ENCODE measurements at places on chromosomes 1 and 21.

DNA sequence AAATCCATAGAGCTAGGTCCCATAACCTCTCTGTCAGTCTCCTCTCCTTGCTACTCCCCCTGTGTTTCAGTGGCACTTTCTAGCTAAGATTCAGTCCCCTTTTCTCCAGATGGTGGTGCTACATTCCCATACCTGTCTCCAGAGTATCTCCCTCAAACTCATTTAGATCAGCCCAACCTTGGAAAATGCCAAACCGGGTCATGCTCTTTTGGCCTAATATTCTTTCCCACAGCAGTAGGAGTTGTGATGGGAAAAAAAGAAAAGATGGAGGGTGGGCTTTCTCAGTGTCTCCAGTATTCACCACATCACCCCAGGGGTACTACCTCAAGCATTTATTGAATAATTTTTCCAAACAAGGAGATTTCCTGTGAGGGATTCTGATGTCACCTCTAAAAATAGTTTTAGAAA is 3.2 kb upstream of the RXFP4 start:
- H3K27ac ChIP-seq = peak overlapping the region; percentile 1
- H3K4me3 ChIP-seq = no peak overlapping the region
- DNase-seq = no peak
- no peaks in the 10 kb centered on the region for H3K27me3 ChIP-seq

- no peak overlapping the region for H3K4me3 ChIP-seq
- no peaks in the 10 kb centered on the region for H3K36me3 ChIP-seq
- H3K27me3 ChIP-seq = no peaks in the 10 kb centered on the region
These were observed 96.4 kb downstream of the SYF2 start for GRCh38 chr1:25135909-25136308.

DNA sequence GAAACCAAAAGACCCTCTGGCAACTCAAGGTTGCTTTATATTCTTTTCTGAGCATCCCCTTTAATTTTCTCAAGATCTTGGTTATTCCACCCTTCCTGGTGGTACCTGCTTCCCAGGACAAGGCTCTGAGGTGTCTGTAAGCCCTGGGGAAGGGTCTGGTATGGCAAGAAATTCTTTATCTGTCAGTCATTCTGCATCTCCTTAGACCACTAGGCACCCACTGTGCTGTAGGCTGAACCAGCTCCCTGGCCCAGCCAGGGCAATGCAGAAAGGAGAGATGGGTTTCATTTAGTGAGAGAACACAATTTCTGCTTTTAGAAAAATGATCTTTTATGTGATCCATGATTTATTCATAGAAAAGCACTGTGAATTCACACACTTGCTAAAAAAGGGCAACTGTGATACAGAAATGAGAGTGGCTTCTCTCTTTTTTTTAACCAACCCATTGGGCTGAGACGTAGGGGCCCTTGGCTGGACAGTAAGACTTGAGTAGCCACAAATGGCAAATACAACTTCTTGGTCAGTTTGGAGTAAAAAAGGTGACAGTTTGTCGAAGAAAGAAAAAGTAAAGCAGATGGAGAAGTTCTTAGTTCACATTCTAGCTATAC is 4.1 kb downstream of the UROD start:
- H3K4me3 ChIP-seq = no peak overlapping the region
- no peaks in the 10 kb centered on the region for H3K4me1 ChIP-seq
- H3K36me3 ChIP-seq = no peaks in the 10 kb centered on the region
- no peak overlapping the region for H3K27ac ChIP-seq
- DNase-seq = no peak

GRCh38 chr1:184324972-184325371 is 61.9 kb upstream of the C1orf21 start:
- H3K4me1 ChIP-seq = no peaks in the 10 kb centered on the region
- no peak overlapping the region for H3K27ac ChIP-seq
- no peaks in the 10 kb centered on the region for H3K27me3 ChIP-seq
- no peak overlapping the region for H3K4me3 ChIP-seq
- no peak for DNase-seq

- no peaks in the 10 kb centered on the region for H3K27me3 ChIP-seq
- no peaks in the 10 kb centered on the region for H3K4me1 ChIP-seq
- no peak for DNase-seq
- no peaks in the 10 kb centered on the region for H3K36me3 ChIP-seq
- H3K27ac ChIP-seq = peak overlapping the region; percentile 78
These were observed 279.3 kb upstream of the VAMP3 start for GRCh38 chr1:7491818-7492173.

Data from breast epithelium (tissue), 4 donors.